Thoracic aorta (tissue), 2 donors: ENCODE measurements at places on chromosomes 6 and 20.

- DNase-seq: no peak
Measured at GRCh38 chr6:34248198-34248726, 544 bp downstream of the SMIM29 start.

- no peak for DNase-seq
Measured at GRCh38 chr6:168956141-168956838, 297.4 kb downstream of the THBS2 start.

DNA sequence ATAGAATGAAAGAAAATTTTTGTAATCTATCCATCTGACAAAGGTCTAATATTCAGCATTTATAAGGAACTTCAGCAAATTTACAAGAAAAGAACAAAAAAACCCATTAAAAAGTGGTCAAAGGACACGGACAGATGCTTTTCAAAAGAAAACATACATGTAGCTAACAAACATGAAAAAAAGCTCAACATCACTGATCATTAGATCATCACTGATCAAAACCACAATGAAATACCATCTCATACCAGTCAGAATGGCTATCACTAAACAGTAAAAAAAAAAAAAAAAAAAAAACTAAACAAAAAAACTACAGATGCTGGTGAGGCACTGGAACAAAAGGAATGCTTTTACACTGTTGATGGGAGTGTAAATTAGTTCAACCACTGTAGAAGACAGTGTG lies 837.1 kb downstream of the EPHA7 start:
- no peak for DNase-seq

- no peak for DNase-seq
Measured at GRCh38 chr6:164322533-164322932, 908.0 kb downstream of the QKI start.

- DNase-seq: no peak
Measured at GRCh38 chr6:12090714-12091113, 78.6 kb downstream of the HIVEP1 start.

DNA sequence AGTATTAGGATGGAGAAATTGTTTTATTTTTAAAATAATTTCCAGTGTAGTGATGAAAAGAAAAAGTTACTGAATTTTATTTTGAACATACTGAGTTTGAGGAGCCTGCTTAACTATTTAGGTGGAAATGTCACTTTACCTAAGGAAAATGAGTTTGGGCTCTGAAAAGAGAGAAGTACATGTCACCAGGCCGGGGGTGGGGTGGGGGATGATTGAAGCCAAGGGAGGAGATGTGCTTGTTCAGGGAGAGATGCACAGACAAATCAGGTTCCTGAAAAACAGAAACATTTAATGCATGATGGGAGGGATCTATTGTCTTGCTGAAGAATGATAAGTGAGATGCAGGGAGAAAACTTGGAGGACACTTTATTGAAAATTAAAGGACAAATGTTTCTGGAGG lies 71.3 kb downstream of the PLCB1 start:
- no peak for DNase-seq
